Activated T-helper 17 cell treated with anti-CD3 and anti-CD28 coated beads, Interleukin-2, amount 50 U/mL, for 72 hours (primary cell): ENCODE measurements at places on chromosomes 11 and 22. TPM values are rescaled to one million over a fixed set of nuclear protein-coding genes. Genes with fewer than 3 reads are reported as not detected.

TOMM22 gene
- 138 TPM for total RNA-seq

GRCh38 chr11:66337103-66337899 is 1.1 kb upstream of the RIN1 start:
- no peak for ATAC-seq

- no peak for ATAC-seq
These were observed 9.4 kb downstream of the A4GALT start for GRCh38 chr22:42711281-42711731.

TNNI2 gene
- total RNA-seq: not detected

FOLR2 gene
- total RNA-seq: not detected

GRCh38 chr22:33874206-33874605 is 46.1 kb downstream of the LARGE1 start:
- no peak for ATAC-seq

- ATAC-seq: no peak
These were observed 84.4 kb downstream of the DENND5A start for GRCh38 chr11:9180784-9181183.

DNA sequence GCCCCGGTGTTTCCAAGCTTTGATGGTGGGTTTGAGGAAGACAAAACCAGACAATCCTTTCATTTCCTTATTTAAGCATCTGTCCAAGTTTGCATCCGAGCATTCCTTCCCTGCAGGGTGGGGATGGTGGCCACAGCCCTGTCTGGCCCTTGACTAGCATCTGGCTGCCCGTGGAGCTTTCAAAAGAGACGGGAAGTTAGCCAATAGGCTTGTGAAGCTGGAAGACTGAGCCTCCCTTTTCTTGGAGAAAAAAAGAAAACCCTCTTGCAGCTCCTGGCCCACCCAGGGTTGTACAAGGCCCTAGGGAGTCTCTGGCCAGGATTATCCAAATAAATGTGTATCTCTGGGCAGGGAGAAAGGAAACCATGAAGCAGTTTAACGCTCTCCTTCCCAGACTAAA is 60.6 kb downstream of the MICAL2 start:
- no peak for ATAC-seq

TRIM34 gene
- total RNA-seq: 7.1 TPM

- ATAC-seq: peak; percentile 40
These were observed 711 bp downstream of the FDX1 start for GRCh38 chr11:110430267-110431050.

DNA sequence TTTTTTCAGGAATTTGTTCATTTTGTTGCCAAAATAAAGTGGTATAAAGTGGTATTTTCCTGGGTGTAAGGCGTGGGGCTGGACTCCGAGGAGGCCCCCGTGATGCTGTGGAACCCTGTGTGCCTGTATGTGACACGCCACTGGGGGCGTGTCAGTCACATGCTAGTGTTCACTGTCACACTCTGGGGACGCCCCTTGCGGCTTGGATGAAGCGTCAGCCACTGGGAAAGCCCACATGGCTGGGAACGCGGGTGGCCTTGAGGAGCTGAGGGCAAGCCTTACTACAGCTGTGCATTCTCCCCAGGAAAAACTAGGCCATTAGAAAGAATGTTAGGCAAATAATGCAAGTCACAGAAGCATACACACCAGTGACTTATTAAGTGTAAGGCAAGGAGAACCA is 77.0 kb upstream of the SLC25A18 start:
- ATAC-seq: no peak

C11orf42 gene
- total RNA-seq: not detected
